Immature natural killer cell (primary cell): ENCODE measurements at places on chromosomes 16 and 17.
A peak's percentile ranks its signal among the peaks of the same experiment; 100 is the strongest.

DNA sequence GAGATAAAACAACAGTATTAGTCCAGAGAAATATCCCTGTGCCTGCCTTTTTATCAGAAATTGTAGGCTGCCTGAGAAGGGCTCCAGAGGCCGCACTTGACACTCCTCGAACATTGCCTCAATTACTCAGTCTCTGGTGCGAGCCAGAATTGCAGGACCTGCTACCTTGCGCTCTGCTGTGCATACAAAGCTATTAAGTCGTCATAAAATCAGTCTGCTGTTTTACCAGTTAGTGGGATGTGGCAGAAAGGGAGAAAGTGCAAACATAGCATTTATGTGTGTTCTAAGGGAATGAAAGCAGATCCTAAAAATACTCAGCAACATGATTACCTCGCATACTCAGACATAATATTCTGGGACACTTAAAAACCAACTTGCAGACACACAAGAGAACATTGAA lies 70.6 kb downstream of the TMC6 start:
- H3K27ac ChIP-seq: no peak overlapping the region
- H3K36me3 ChIP-seq: peaks cover 3% of the 10 kb centered on the region
- no peak overlapping the region for H3K4me3 ChIP-seq

DNA sequence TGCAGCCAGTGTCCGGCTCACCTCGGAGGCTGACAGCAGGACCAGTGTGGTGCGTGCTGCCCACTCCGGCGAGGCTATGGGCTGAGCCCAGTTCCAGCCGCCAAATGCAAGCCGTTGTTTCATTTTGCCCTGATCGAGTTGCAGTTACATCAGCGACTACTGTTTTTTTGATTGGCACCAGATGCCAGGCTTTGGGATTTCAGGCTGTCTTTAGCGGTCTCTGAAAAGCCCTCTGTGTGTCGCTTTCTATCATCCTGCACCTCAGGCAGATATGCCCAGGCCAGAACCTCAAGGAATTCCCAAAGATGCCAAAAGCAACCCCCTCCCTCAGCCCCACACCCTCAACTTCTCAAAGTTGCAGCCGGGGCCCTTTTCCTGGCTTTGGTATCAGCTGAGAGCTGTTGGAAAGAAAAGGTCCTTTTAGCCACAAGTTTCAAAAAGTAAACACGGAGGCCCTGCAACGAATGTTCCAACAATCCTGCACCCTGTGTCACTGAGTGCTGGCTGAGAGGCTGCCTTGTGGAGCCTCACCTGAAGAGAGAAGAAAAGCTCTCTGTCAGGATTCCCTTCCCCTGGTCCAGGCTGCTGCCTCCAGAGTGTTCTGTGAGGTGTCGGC lies 58.9 kb downstream of the WWP2 start:
- H3K4me1 ChIP-seq: peaks cover 11% of the 10 kb centered on the region
- DNase-seq: no peak
- peaks cover 12% of the 10 kb centered on the region for H3K36me3 ChIP-seq
- H3K4me3 ChIP-seq: no peak overlapping the region
- peaks cover 4% of the 10 kb centered on the region for H3K27me3 ChIP-seq
- H3K27ac ChIP-seq: no peak overlapping the region

DNA sequence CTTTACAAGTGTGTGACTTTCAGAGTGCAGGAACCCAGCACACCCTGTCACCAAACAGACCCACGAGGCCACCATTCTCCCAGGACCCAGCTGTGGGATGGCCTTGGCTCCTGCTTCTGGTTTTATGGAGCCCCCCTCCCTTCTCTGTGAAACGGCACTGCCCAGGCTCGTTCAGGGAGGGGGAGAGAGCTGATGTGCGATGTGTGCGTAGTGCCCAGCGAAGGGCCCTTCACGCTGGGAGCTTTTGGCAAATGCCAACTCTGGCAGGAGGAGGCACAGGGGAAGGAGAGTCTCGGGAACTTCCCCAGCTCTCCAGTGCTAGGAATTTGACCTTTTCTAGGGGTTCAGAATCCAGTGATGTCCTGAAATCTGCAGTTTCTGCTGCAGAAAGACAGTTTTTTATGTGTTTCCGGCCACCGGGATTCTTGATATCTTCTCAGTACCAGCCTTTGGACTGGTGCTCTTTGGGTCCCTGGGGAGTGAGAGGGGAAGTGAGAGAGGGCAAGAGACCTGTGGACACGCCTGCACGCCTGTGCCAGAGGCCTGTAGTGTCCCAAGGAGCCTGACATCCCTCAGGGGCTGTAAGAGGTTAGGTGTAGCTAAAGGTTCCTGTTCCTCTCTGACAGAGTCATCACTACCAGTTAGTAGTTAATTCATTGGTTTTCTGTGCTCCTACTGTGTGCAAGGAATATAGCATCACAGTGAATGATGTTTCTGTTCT lies 45.1 kb downstream of the CMIP start:
- no peak for DNase-seq
- H3K4me3 ChIP-seq: no peak overlapping the region
- H3K4me1 ChIP-seq: peaks cover 80% of the 10 kb centered on the region
- no peak overlapping the region for H3K27ac ChIP-seq
- H3K27me3 ChIP-seq: peaks cover 8% of the 10 kb centered on the region

GRCh38 chr17:1515640-1516387 lies 598 bp downstream of the INPP5K start:
- H3K27me3 ChIP-seq: peaks cover 9% of the 10 kb centered on the region
- peaks cover 9% of the 10 kb centered on the region for H3K36me3 ChIP-seq
- H3K4me1 ChIP-seq: peaks cover 26% of the 10 kb centered on the region
- peak; percentile 66 for DNase-seq
- H3K27ac ChIP-seq: peak overlapping the region; percentile 96

GRCh38 chr16:83676086-83676485 lies 131.7 kb upstream of the HSBP1 start:
- peaks cover 7% of the 10 kb centered on the region for H3K27me3 ChIP-seq
- no peak for DNase-seq
- no peak overlapping the region for H3K27ac ChIP-seq
- no peak overlapping the region for H3K4me3 ChIP-seq
- no peaks in the 10 kb centered on the region for H3K36me3 ChIP-seq

- H3K4me1 ChIP-seq: no peaks in the 10 kb centered on the region
- no peak overlapping the region for H3K4me3 ChIP-seq
- no peaks in the 10 kb centered on the region for H3K36me3 ChIP-seq
- DNase-seq: no peak
These were observed 20.5 kb downstream of the ZNF385C start for GRCh38 chr17:42077755-42078154.

DNA sequence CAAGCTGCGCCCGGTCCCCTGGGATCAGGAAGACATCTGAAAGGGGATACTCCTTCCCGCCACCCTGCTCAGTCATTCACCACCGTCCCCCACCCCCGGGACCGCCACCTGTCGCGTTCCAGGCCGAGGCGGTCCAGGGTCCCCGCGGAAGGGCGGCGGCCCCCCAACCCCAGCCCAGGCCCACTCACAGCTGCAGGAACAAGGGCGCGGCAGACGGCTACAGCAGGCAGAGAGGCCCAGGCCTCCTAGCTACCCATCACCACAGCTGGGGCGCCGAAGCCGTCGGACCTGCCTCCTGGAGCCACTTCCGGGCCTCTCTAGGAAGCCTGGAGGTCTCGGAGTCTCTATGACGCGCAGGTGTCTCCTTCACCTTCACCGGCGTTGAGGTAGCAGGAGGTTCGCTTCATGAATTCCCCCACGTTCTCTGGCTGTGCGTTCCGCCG lies at the start of gene SDR42E1:
TSS of gene SDR42E1 (minus strand) at position 272 of the 443 bp plus-strand sequence. CDS start 10,612 bp downstream, outside the sequence.
- H3K36me3 ChIP-seq: peaks cover 18% of the 10 kb centered on the region
- peak; percentile 58 for DNase-seq
- H3K4me3 ChIP-seq: peak within 1 kb of the TSS; percentile 98
- peaks cover 13% of the 10 kb centered on the region for H3K27me3 ChIP-seq
- H3K4me1 ChIP-seq: peaks cover 21% of the 10 kb centered on the region

DNA sequence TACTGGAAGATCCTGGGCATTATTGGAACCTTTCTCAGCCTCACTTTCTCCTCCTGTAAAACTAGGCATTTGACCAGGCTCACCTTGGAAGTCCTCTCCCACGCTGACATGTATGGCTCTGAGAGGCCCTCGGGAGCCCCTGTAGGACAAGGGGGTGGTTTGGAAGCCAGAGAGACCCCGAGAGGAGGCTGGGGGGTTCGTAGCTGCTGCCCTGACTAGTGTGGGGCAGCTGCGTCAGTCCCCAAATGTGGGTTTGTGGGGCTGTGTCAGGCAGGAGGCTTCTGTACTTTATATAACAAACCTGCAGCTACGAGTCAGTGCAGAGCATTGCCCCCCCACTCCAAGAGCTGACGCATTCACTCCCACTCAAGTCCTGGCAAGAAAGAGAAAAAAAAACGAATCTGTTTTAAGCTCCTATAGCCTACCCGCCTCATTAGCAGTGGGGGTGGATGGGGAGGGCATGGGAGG lies 1.8 kb downstream of the CX3CL1 start:
- H3K36me3 ChIP-seq: no peaks in the 10 kb centered on the region
- no peak for DNase-seq
- no peak overlapping the region for H3K27ac ChIP-seq
- H3K4me3 ChIP-seq: no peak overlapping the region
- no peaks in the 10 kb centered on the region for H3K4me1 ChIP-seq
- H3K27me3 ChIP-seq: peaks cover 2% of the 10 kb centered on the region

DNA sequence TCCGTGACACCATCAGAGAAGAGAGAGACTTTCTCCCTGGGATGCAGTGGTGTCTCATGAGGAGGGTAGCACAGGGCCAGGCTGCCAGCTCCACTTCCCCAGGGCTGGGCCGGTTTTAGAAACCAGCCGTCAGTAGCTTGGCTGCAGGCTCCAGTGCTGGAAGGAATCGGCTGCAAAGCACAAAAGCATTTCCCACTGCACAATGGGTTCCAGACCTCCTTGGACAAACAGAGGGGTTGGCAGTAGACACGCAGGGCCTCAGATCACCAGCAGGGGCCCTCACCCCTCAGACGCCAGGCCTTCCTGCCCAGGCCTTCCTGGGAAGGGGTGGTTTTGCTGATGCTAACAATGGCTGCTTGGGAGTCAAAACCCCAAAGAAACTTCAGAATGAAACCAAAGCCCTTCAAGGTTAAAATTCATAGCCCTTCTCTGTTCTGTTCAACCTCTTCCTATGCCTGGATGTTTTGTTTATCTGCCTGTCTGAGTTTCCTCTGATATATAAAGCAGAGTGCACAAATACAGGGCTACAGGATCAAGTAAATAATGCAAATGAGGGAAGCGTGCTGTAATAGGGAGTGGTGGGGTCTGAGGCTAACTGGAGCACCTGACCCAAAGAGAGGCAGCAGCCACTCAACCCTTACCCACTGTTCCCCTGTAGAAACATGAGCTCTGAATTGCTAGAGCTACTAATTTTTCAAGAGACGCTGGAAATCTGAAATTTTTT lies 26.2 kb downstream of the TEKT5 start:
- H3K27me3 ChIP-seq: peaks cover 1% of the 10 kb centered on the region
- no peak overlapping the region for H3K27ac ChIP-seq
- H3K4me1 ChIP-seq: no peaks in the 10 kb centered on the region
- no peaks in the 10 kb centered on the region for H3K36me3 ChIP-seq
- H3K4me3 ChIP-seq: no peak overlapping the region

- H3K4me1 ChIP-seq: peaks cover 5% of the 10 kb centered on the region
- H3K27me3 ChIP-seq: peaks cover 18% of the 10 kb centered on the region
- no peak overlapping the region for H3K4me3 ChIP-seq
- H3K36me3 ChIP-seq: no peaks in the 10 kb centered on the region
- no peak overlapping the region for H3K27ac ChIP-seq
These were observed 2.4 kb upstream of the RBFOX3 start for GRCh38 chr17:79613195-79613772.

DNA sequence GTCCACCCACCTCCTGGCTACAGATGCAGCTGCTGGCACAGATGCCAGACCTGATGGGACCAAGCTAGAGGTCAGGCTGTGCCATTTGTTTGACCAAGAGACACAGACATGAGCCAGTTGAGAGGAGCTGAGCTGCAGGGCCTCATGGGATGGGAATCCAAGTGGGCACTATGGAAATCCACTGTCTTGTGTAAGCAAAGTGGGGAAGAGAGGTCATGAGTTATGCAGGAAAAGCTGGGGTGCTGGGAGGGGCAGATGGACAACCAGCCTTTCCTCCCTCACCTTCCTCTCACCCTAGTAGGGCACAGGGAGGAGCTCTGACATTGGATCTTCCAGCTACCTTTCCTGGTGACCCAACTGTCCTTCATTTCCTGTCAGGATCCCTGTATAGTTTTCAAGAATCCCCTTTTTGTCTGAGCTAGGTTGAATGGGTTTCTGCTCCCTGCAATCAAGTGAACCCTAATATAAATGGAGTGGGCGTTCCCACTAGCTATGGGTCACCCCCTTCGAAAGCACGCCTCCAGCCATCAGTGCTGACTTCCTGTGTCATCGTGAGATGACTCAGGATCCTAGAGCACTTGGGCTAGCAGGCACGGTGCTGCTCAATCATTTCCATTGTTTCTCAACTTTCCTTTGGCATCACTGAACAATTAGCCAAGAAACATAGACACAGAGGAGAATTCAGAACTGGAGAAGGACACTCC lies 13.6 kb downstream of the ATPAF2 start:
- peaks cover 6% of the 10 kb centered on the region for H3K4me1 ChIP-seq
- DNase-seq: no peak
- H3K27me3 ChIP-seq: no peaks in the 10 kb centered on the region
- no peak overlapping the region for H3K4me3 ChIP-seq
- peaks cover 21% of the 10 kb centered on the region for H3K36me3 ChIP-seq
- H3K27ac ChIP-seq: no peak overlapping the region

GRCh38 chr17:80665792-80666191 lies 121.2 kb downstream of the RPTOR start:
- H3K36me3 ChIP-seq: no peaks in the 10 kb centered on the region
- DNase-seq: no peak
- peaks cover 4% of the 10 kb centered on the region for H3K27me3 ChIP-seq
- H3K4me3 ChIP-seq: peak overlapping the region; percentile 18
- H3K4me1 ChIP-seq: peaks cover 48% of the 10 kb centered on the region

DNA sequence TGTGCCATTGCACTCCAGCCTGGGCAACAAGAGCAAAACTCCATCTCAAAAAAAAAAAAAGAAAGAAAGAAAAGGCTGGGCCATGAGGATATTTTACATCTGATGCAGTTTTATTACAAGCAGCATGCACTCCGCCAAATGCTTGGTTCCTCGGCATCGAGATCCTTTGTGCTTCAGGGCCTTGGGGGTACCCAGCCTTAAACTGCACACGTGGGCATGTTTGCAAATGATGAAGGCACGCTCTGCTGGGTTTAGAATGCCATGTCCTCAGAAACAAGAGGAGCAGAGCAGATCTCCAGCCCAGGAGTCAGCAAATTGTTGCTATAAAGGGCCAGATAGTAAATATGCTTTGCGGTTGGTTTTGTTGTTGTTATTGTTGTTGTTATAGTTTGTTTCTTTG lies 153.2 kb downstream of the KATNIP start:
- no peak for DNase-seq
- no peaks in the 10 kb centered on the region for H3K27me3 ChIP-seq
- H3K4me1 ChIP-seq: no peaks in the 10 kb centered on the region
- no peak overlapping the region for H3K4me3 ChIP-seq
- H3K36me3 ChIP-seq: peaks cover 22% of the 10 kb centered on the region
